Common myeloid progenitor, CD34-positive (primary cell): ENCODE measurements at places on chromosomes 4 and X.

- no peak overlapping the region for H3K27ac ChIP-seq
- no peak for DNase-seq
- no peak overlapping the region for H3K4me3 ChIP-seq
- peaks cover 45% of the 10 kb centered on the region for H3K4me1 ChIP-seq
- no peaks in the 10 kb centered on the region for H3K36me3 ChIP-seq
- H3K27me3 ChIP-seq: no peaks in the 10 kb centered on the region
Measured at GRCh38 chr4:139552517-139553307, 3.3 kb downstream of the SETD7 start.

DNA sequence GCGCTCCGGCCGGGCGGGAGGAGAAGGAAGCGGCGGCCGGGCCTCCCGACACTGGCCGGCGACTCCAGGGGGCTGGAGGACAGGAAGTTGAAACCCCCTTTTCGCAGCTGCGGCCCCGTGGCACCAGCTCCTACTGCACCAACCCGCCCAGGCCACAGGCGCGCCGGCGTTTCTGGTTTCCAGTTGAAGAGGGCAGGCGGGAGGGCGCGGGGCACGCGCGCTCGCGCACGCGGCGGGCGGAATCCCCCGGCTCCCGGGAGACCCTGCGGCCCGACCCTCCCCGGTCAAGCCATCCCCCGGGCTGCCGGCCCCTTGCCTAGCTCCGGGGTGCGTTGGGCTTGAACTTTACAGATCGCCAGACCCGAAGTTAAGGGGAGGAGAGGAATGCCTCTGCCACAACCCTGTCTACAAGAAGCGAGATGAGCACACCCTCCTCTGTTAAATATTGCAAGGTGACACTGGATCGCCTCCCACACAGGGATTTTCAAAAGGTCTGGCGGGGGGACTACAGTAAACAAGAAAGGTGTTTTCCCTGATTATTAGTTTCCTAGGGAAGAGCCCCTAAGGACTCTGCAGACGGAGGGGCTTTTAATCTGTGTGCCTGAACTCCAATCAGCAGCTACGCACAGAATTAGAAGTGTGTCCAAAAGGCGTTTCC, 1.4 kb downstream of the ELOVL6 start:
- DNase-seq: peak; percentile 77
- H3K36me3 ChIP-seq: no peaks in the 10 kb centered on the region
- peak overlapping the region; percentile 77 for H3K27ac ChIP-seq
- peaks cover 34% of the 10 kb centered on the region for H3K4me1 ChIP-seq
- peak overlapping the region; percentile 91 for H3K4me3 ChIP-seq

DNA sequence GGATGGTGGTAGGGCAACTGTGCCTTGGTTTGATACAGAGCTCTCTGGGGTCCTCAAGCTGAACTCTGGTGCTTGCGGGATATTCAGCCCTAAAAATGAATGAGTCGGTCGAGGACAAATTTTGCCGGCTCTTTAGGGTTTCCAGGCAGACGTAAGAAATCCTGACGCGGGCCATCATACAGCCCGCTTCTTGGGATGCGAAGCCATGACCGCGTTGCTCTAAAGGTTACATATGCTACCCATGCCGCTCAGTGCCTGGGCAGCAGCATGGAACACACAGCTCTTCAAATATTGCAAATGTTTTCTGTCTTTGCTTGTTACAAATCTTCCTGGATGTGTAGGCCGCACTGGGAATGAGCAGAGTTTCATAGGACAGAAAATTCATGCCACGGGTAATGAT, 55.6 kb downstream of the NBDY start:
- H3K27me3 ChIP-seq: no peaks in the 10 kb centered on the region
- no peak overlapping the region for H3K4me3 ChIP-seq
- peaks cover 32% of the 10 kb centered on the region for H3K36me3 ChIP-seq
- H3K4me1 ChIP-seq: peaks cover 3% of the 10 kb centered on the region
- no peak overlapping the region for H3K27ac ChIP-seq
- DNase-seq: no peak

GRCh38 chrX:106042296-106042695, 3.8 kb upstream of the SERPINA7 start:
- H3K27ac ChIP-seq: no peak overlapping the region
- H3K27me3 ChIP-seq: no peaks in the 10 kb centered on the region
- H3K36me3 ChIP-seq: no peaks in the 10 kb centered on the region
- no peaks in the 10 kb centered on the region for H3K4me1 ChIP-seq
- H3K4me3 ChIP-seq: no peak overlapping the region
- DNase-seq: no peak

DNA sequence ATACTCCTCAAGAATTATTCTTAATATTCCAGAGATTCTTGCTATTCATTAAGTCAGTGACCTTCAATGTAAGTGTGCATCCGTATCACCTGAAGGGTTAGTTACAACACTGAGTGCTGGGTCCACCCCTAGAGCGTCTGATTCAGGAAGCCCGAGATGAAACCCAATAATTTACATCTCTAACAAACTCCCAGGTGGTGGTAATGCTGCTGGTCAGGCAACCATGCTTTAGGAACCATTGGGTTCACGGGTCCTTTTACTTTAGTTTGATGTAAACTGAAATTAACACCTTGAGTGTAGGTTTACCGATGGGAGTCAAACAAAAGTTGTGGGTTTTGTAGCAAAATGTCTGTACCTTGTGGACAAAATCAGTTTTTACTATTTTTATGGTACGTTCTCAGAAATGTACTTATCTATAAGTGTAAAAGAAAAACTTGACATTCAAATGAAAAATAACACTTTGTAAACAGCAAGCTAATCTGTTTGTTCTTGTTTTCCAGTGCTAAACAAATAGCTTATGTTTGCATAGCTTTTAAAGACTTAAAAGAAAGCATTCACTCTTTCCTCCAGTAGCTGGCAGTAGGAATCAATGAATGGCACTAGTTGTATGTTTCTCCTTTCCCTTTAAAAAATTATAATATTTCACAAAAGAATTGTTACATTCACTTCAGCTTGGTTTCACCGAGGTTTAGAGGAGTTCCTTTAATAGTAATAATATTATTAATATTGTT, 32.7 kb downstream of the ACE2 start:
- H3K36me3 ChIP-seq: no peaks in the 10 kb centered on the region
- no peak overlapping the region for H3K4me3 ChIP-seq
- DNase-seq: peak; percentile 16
- H3K27ac ChIP-seq: no peak overlapping the region
- no peaks in the 10 kb centered on the region for H3K27me3 ChIP-seq

DNA sequence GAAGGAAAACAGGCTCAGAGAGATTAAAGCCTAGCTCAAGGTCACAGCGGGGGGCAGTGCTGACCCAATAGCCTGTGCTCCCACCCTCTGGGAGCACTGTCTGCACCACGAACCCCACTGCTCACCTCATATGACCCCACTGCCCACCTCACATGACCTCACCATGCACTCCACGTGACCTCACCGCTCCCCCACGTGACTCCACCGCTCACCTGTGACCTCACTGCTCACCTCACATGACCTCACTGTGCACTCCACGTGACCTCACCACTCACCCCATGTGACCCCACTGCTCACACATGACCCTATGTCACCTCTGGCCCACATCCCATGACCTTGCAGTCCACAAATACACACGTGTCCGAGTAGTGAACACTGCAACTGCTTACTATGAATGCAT, 55.4 kb downstream of the ACOX3 start:
- H3K27ac ChIP-seq: no peak overlapping the region
- no peaks in the 10 kb centered on the region for H3K27me3 ChIP-seq

DNA sequence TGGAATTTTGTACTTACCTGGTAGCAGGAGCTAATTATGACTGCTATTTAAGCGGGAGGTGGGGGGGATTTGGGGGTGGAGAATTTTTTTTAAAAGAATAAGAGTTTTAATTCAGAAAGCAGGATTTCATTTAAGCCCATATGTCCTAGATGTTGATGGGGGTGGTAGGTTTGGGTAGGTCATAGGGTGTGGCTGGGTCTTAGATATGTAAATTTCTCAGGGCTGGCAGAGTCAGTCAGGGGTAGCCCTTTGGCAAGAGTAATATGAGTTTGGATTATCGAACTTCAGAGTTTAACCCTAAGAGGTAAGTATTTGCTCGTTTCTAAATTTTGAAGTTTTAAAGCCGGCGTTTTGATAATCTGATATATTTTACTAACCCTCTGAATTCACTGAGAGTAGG, 35.2 kb upstream of the COX18 start:
- no peak overlapping the region for H3K4me3 ChIP-seq
- no peak for DNase-seq
- H3K27ac ChIP-seq: no peak overlapping the region

DNA sequence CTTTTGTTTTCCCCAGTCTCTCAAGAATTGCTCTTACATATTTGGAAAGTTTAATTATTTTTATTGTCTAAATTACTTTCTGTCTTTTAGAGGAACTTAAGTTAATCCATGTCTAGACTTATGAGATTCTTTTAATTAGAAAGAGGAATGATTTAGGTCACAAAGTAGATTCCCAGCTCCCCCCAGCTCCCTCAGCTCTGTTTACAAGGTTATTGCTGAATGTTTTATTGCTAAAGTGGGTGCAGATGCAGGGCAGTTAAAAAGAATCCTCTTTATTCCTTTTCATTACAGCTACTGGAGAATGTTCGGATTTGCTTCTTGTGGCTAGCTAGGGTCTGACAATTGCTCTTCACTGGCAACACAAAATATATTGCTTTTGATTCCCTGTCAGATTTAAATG, 33.7 kb upstream of the CCKAR start:
- H3K36me3 ChIP-seq: no peaks in the 10 kb centered on the region
- no peak for DNase-seq
- H3K27ac ChIP-seq: no peak overlapping the region
- no peak overlapping the region for H3K4me3 ChIP-seq

DNA sequence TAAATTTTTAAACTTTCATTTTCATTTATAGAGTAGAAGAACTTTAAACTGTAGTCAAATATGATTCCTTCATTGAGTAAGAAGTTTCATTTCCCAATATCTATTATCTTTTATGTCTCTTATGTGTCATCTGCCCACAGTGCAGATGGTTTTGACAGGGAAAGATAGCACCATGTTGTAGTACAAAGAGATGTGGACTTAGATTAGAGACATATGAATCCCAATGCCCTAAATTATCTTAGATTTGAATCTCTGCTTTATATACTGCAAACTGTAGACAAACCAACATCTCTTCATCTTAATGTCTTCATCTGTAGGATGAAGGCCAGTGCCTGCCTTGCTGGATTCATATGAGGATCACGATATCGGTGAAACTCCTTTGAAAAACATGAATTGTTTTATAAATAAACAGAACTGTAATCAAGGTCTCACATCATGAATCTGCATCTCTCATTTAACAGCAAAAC, 217.5 kb downstream of the BANK1 start:
- H3K4me1 ChIP-seq: no peaks in the 10 kb centered on the region
- no peaks in the 10 kb centered on the region for H3K36me3 ChIP-seq
- DNase-seq: peak; percentile 1
- H3K27ac ChIP-seq: no peak overlapping the region

GRCh38 chr4:174810834-174811233, 18.2 kb downstream of the GLRA3 start:
- DNase-seq: no peak
- H3K4me3 ChIP-seq: no peak overlapping the region
- H3K27me3 ChIP-seq: no peaks in the 10 kb centered on the region
- H3K36me3 ChIP-seq: no peaks in the 10 kb centered on the region
- no peaks in the 10 kb centered on the region for H3K4me1 ChIP-seq

DNA sequence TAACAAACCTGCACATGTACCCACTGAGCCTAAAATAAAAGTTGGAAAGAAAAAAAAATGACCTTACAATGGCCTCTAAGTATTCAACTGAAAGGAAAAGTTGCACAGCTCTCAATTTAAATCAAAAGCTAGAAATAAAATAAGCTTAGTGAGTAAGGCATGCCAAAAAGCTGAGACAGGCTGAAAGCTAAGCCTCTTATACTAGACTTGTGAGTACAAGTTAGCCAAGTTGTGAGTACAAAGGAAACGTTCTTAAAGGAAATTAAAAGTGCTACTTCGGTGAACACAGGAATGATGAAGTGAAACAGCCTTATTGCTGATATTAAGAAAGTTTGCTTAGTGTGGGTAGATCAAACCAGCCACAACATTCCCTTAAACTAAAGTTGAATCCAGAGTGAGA, 707.9 kb upstream of the PITX2 start:
- no peaks in the 10 kb centered on the region for H3K4me1 ChIP-seq
- H3K27ac ChIP-seq: no peak overlapping the region
- no peak for DNase-seq
- H3K27me3 ChIP-seq: no peaks in the 10 kb centered on the region
- H3K36me3 ChIP-seq: no peaks in the 10 kb centered on the region
- H3K4me3 ChIP-seq: no peak overlapping the region

GRCh38 chr4:141102367-141102766, 30.9 kb downstream of the RNF150 start:
- no peak overlapping the region for H3K4me3 ChIP-seq
- no peak for DNase-seq
- no peak overlapping the region for H3K27ac ChIP-seq
- H3K4me1 ChIP-seq: no peaks in the 10 kb centered on the region

GRCh38 chrX:133413218-133413925, 1.9 kb downstream of the GPC4 start:
- no peaks in the 10 kb centered on the region for H3K36me3 ChIP-seq
- no peak overlapping the region for H3K4me3 ChIP-seq
- H3K27me3 ChIP-seq: peaks cover 6% of the 10 kb centered on the region

- H3K27me3 ChIP-seq: no peaks in the 10 kb centered on the region
- DNase-seq: no peak
- no peaks in the 10 kb centered on the region for H3K4me1 ChIP-seq
- H3K36me3 ChIP-seq: no peaks in the 10 kb centered on the region
- H3K27ac ChIP-seq: no peak overlapping the region
Measured at GRCh38 chr4:79053754-79054153, 114.5 kb upstream of the PAQR3 start.

DNA sequence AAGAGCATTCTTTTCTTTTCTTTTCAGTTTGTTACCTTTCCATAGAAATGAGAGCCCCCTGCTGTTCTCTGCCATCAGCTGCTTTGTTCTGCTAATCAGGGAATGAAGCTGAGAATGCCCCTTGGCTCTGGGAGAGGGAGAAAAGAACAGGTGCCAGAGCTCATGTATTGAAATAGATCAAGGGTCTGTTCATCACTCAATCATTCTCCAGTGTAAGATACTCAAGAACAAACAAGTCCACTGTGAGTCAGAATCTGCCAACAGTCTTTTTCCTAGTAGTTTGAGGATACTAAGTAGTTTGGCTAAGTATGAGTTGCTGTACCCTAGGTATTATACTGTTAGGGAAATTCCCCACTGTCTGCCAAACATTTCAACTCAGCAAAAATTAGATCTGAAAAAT, 144.3 kb downstream of the RTL3 start:
- no peaks in the 10 kb centered on the region for H3K36me3 ChIP-seq

- peaks cover 11% of the 10 kb centered on the region for H3K4me1 ChIP-seq
- no peaks in the 10 kb centered on the region for H3K36me3 ChIP-seq
- no peak for DNase-seq
- peak overlapping the region; percentile 27 for H3K4me3 ChIP-seq
- no peaks in the 10 kb centered on the region for H3K27me3 ChIP-seq
- no peak overlapping the region for H3K27ac ChIP-seq
Measured at GRCh38 chr4:15232366-15233263, 195.2 kb upstream of the C1QTNF7 start.

- H3K4me1 ChIP-seq: no peaks in the 10 kb centered on the region
- H3K27ac ChIP-seq: no peak overlapping the region
- no peaks in the 10 kb centered on the region for H3K36me3 ChIP-seq
Measured at GRCh38 chr4:156038772-156039171, 85.1 kb upstream of the CTSO start.

GRCh38 chr4:6095897-6096296, 77.7 kb upstream of the C4orf50 start:
- no peaks in the 10 kb centered on the region for H3K27me3 ChIP-seq
- no peaks in the 10 kb centered on the region for H3K36me3 ChIP-seq
- peaks cover 3% of the 10 kb centered on the region for H3K4me1 ChIP-seq
- no peak overlapping the region for H3K27ac ChIP-seq
